SJSA1 (cell line): ENCODE measurements at places on chromosomes 16 and 17. TPM values are rescaled to one million over a fixed set of nuclear protein-coding genes. Genes with fewer than 3 reads are reported as not detected.

Gene HAPSTR1
- 72.6 and 91.1 TPM in 2 replicates for total RNA-seq

Gene HCRT
- total RNA-seq = not detected in 2 replicates

Gene PLEKHH3
- 3.8 and 8.8 TPM in 2 replicates for total RNA-seq

Gene GPS2
- total RNA-seq = 86.3 and 112 TPM in 2 replicates

Gene GRAP
- total RNA-seq = 1.1 and 3.0 TPM in 2 replicates

Gene CLEC18A
- not detected in 2 replicates for total RNA-seq

Gene PRRT2
- total RNA-seq = 0.11 TPM in 1 of 2 replicates, not detected in the other

Gene AURKB
- total RNA-seq = 99.7 and 119 TPM in 2 replicates

Gene CDH11
- total RNA-seq = 107 and 113 TPM in 2 replicates

Gene KRT27
- not detected in 2 replicates for total RNA-seq

Gene SAMD14
- 0.11 TPM in 1 of 2 replicates, not detected in the other for total RNA-seq

Gene TMEM11
- total RNA-seq = 20.5 and 23.9 TPM in 2 replicates

Gene CDRT4
- 0.24 TPM in 1 of 2 replicates, not detected in the other for total RNA-seq

Gene CX3CL1
- 0.18 and 0.38 TPM in 2 replicates for total RNA-seq

DNA sequence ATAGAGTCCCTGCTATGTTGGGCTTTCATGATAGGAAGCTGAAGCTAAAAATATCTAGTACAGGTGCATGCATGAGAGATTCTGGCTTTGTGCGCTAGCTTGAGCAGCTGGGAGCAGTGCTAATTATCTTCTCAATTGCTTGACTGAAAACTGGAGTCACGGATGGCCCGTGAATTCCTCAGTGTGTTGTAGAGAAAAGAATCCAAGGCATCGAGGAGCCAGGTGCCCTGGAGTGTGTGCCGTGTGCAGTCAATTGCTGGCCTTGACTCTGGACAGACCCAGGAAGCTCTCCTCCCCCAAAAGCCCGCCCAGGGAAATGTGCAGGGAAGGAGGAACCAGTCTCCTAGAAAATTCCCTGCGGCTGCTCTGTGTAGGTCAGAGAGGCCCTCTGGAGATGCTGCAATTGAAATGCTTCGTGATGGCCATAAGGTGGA lies 14.2 kb downstream of the LGALS3BP start:
- DNase-seq = no peak

DNA sequence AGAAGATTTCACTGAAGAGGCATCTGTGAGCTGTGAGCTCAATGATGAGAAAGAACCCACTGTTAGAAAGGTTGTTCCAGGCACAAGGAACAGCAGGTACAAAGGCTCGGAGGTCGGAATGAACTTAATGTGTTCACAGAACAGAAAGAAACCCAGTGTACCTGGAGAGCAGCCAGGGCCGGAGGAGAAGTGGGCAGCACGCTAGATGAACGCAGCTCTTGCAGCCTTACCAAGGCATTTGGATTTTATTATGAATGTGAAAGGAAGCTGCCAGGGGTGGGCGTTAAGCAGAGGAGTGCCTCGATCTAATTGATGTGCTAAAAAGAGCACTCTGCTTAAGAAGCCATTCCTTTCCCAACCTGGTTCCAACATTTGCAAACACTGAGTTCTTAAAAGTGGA lies 19.0 kb downstream of the EEF2K start:
- no peak for DNase-seq

GRCh38 chr16:22989598-22989997 lies 159.7 kb downstream of the USP31 start:
- no peak for DNase-seq

DNA sequence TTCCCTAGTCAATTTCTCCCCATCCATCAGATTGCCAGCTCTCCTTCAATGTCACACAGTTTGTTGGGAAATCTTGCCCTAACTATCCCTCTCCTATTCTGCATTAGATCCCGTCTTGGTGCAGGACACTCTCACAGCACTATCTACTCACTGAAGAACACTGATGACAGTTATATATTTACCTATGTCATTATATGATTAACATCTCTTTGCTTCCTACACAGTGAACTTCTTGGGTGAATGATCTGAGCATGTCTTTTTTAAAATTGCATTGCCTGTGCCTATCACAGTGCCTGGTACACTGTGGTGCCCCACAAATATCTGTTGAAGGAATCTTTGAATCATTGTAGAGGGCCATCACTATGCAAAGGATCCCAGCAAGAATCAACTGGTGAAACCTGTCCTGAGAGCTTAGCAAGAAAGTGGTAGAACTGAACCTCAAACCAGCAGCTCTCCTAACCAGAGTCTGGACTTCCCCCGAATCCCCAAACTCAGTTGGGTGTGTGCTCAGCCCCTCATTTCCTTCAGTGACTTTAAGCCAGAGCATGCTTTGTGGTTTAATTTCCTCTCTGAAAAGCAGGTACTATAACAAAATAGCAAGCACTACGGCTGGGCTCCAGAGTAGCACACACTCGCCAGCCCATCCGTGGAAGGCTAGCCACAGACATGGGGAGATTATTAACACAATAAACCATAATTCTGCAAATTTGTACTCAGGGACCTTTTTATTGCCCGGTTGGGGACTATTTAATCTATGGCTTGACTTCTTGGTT lies 680.7 kb upstream of the SALL1 start:
- no peak for DNase-seq

DNA sequence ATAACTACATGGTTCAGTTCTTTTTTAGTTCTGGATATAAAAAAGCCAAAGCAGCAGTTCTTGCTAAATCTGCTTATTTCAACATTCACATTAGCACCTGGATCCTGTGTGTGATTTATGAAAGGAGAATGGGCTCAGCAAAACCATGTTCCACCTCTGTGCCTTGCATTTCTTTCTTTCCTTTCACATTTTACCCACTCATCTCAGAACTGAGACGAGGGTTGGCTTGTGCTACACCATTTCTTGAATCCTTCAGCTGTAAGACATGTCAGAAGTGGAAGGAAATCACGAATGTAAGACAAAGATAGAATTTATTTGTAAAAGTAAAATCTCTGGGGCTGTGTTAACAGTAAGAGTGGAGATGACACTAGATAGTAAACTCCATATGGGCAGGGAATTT lies 1.2 kb upstream of the UTP6 start:
- DNase-seq = no peak

DNA sequence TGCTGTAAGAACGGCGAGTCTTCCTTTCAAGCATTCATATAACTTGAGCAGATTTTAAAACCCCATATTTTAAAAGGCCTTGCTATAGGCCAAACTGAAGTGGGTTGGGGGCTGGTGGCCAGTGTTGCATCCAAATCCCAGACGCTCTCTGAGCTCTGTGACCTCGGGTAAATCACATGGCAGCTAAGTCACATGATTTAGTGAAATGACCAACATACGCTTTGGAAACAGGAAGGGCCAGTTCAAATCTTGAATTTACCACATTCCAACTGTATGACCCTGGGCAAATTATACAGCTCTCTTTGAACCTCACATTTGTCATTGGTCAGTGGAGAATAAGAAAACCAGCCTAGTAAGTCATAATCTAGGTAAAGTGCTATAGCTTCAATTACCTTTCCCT lies 519.3 kb downstream of the HAPSTR1 start:
- no peak for DNase-seq

DNA sequence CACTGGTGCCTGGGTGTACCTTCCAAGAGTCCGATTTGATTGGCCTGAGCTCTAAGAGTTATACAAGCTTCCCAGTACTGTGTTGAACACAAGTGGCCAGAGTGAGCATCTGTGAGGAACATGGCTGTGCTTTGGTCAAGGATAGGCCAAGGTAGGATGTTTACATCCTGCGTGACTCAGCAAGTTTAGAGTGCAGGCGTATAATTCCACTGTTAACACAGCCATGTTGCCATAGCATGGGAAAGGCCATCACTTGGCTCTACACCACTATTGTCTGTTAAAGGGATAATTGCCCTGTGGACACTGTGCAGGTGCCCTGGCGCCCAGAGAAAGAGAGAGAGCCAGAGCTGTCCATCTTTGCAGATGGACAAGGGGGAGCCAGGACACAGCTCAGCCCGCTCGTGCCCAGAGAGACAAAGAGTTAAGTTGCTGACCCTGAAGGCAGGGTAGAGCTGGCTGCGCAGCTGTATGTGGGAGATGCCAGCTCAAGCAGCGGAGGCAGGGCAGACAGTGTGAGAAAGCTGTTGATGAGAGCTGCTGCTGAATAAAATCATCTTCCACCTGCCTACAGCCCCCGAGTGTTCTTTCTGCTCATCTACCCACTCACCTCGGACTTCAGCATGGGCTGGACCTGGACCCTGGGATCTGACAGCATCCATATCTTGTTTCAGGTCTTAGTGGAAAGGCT lies 11.7 kb downstream of the CFAP52 start:
- no peak for DNase-seq

DNA sequence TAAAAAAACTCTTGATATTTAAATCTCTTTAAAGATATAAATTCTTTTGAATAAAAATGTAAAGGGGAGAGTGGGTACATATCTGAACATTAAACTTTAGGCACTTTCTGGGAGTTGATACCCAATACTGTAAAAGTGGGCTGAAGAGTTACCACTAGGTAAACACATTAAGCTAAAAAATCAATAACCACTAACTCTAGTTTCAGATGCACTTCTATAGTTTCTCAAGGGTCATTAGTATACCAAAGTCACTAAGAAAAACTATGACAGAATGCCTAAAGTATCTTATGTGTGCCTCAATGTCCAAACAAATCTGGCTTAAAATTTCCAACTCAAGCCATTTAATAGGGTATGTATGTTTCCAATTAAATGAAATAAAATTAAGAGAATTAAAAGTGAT lies 13.1 kb upstream of the CFDP1 start:
- no peak for DNase-seq
